SK-N-DZ (cell line): ENCODE measurements at places on chromosomes 6 and 20.

- DNase-seq = peak; percentile 52
These were observed 49.5 kb downstream of the SOBP start for GRCh38 chr6:107539409-107539808.

DNA sequence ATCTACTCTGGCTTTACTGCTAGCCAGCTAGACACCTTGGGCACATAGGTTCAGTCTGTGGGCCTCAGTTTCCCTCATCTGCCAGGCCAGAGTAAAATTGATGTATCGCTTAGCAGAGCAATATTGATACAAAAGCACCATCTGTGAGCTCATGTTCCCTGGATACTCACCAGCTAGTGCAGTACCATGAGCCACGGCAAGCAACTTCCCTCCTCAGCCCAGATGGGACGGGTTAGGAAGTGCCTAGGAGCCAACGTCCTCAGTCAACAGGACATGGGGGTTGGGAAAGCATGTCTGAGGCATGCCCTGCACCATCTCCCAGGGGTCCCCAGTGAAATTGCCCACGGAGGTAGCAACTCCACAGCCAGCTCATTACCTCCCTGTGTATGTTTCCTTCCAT, 258.3 kb downstream of the ANKRD60 start:
- DNase-seq = no peak

GRCh38 chr6:142932889-142933288, 12.1 kb downstream of the HIVEP2 start:
- DNase-seq = no peak

GRCh38 chr20:14127514-14128223, 132.4 kb downstream of the MACROD2 start:
- no peak for DNase-seq

DNA sequence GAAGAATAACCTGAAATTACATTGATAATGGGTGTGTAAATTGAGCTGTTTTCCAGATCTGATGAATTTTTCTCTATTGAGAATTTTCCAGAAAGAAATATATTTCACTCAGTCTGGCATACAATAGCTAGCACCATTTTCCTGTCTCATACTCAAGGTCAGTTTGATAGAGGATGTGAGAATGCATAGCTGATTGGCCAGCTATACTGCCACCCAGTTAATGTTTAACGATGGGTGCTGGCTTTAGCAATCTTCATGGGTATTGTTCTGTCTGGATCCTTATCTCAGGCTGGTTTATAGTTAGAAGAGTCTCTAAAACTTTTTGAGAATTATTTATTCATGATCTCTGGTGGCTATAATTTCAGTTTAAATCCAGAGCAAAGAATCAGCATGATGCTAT, 147.4 kb downstream of the HDGFL1 start:
- DNase-seq = no peak
